ENCODE measurements at places on chromosomes 2 and 18.
A peak's percentile ranks its signal among the peaks of the same experiment; 100 is the strongest.

DNA sequence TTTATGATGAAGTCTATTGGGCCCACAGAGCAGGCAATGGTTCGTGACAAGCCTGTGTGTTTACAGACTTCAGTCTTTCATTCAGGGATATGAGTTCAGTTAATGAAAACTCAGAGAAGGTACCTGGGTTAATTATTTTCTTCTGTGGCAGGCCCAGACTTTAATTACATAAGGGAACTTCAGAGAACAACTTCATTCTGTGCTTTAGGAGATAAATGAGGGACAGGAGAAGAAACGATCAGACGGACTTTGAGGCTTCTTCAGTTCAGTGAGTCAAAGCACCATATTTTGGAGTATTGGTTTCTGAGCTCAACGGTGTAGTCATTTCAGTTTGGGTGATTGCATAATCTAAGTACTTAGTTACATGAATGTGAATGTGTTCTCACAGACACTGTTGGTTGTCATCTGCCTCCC lies 203.0 kb upstream of the KCNJ3 start:
- no peak for DNase-seq

DNA sequence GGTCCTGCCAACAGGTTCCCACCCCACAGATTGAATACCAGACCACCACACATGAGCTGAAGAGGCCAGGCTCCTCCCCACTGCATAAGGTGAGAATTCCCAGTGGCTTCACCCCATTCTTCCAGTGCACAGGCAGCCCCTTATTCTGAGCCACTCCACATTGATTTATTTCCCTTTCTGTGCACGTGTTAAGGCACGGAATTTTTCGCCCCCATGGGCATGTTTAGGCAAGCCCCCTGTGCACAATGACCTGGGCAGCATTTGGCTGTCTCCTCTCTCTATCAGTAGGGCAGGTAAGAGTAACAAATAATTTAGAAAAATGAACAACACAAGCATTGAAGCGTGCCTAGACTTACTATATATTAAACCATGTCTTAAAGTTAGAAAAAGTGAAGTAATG lies 15.2 kb upstream of the CHAC2 start:
- no peak for DNase-seq

DNA sequence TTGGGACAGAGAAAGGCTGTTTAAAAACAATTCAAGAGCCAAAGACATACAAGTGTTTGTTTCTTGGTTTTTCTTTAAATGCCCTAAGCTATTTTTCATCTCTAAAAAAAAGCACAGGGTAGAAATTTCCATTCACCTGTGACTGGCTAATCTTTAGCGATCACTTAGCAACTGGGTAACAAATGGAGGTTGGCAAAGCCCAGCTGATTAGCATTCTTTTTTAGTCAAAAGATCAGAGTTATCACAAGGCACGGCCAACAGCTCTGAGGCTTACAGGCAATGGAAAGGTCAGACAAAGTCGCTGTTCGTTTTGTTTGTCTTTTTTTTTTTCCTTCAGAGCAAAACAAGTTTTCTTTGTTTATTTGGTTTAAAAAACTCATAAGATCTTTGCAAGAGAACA lies 29.0 kb upstream of the TTR start:
- DNase-seq = no peak

- DNase-seq = no peak
Measured at GRCh38 chr2:202337151-202337550, 39.0 kb upstream of the BMPR2 start.

GRCh38 chr2:75603477-75603876 lies 42.7 kb upstream of the EVA1A start:
- no peak for DNase-seq

DNA sequence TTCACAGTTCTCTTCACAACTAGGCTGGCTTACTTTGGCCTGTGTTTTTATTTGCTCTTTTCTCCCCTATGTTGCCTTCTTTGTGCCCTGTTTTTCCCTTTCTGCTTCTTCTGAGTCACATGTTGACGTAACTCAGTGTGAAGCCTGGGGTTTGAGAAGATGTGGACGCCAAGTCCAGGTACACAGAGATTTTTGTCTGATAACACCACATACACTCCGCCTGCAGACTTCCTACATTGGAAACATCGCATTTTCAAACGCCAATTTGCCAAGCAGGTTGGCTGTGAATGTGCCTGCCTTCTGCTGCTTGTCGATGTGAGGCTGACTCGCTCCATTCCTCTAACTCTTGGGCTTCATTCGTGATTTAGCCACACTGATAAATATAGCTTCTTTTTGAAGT lies 62.6 kb upstream of the FN1 start:
- no peak for DNase-seq

DNA sequence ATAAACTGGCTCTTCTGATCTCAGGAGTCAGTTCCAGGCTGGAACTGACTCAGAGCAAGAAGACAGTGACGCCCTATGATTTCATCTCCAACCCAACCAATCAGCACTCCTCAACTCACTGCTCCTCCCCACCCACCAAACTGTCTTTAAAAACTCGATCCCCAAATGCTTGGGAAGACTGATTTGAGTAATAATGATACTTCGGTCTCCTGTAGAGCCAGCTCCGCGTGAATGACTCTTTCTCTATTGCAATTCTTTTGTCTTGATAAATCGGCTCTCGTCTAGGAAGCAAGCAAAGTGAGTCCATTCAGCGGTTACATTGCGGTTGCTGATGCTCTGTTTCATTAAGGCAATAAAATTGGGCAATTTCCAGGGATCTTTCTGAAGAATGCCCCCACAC lies 1025.3 kb upstream of the CNTNAP5 start:
- no peak for DNase-seq

- DNase-seq = no peak
Measured at GRCh38 chr18:10030816-10031541, 117.2 kb downstream of the VAPA start.

GRCh38 chr18:30106356-30106755 lies 936.2 kb downstream of the DSC3 start:
- DNase-seq = no peak

DNA sequence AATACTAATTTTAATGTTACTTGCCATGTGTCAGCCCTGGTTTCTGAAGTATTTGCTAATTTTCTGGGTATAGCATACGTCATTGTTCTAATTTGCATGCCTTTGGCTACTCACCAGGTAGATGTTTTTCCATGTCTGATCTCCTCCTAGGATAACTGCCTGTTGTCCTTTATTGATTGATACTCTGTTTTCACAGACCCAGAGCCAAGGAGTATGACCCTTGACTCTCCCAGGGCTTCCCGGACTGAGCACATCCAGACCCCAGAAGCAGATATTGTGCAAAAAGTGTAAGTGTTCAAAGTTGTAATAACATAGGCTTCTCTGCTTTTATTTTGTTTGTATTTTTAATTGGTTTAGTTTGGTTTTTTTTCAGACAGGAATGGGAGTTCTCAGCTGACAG lies 53.8 kb downstream of the SUMO1 start:
- no peak for DNase-seq

- DNase-seq = no peak
Measured at GRCh38 chr2:26649322-26649721, 8.2 kb upstream of the CIB4 start.

DNA sequence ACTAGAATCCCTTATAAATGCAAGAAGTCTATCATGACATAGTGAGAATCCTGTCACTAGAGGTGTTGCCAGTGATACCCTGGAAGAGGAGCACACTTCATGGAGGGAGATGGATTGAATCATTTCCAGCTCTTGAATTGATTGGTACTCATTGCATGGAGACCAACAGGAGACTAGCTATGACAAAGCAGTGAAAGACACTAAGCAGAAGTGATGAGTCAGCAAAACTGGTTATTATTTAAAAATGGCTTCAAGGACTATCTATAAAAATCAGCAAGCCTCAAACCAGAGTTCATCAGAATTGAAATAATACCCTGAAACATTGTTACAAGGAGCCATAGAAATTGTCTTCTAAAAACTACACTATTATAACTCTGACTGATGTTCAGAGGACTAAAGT lies 200.3 kb downstream of the PDE11A start:
- no peak for DNase-seq

- DNase-seq = no peak
Measured at GRCh38 chr2:207354462-207354861, 175.3 kb upstream of the CREB1 start.

DNA sequence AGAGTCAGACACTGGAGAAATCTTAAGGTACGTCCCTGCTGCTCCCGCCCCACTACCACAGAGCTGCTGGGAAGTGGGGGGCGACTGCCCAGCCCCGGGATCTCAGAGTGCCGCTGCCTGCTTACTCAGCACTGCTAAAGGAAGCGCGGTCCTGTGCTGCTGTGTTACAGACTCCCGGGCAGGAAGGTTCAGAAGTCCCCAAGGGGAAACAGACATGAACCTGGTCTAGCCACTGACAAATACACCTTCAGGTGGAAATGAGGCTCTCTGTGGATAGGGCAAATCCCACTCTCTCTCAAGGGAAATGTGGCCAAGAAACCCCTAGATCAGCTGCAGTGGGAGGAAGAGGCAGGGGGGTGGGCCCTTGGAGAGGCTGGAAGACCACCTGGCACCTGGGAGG lies 13.7 kb downstream of the MTERF4 start:
- DNase-seq = no peak

DNA sequence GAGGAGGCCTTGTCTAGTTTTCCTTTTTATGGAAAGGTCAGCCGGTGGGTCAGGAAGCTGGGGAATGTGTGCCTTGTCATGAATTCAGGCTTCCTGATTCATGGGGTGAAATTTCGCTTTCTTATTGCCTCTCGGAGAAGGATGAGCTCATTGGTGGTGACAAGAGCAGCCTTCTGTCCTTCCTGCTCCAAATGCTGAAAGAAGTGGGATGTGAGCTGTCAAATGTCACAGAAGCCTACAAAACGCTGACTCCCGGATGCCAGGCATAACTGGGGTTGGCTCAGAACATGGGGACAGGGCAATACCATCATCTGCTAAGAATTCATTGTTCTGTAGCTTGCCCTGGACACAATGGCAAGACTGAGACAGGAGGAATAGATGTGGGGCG lies 55.8 kb upstream of the FAM136A start:
- DNase-seq = no peak

- DNase-seq = no peak
Measured at GRCh38 chr2:241759067-241759807, 17.4 kb upstream of the GAL3ST2 start.

DNA sequence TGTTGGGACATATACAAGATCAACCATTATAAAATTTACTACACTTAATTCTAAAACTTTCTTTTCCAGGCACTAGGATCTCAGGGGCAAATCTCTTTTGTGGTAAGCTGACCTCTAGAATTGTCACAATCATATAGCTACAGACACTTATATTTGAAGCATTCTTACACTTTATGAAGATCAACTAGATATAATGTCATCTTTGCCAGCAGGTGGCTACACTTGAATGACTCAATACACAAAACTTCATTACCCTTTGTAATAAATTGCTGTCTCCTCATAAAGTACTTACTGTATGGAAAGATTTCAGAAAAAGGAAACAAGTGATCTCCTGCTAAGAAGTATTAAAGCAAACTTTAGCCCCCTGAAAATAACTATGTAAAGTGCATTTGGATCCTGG lies 77.8 kb downstream of the RDH14 start:
- DNase-seq = no peak

- no peak for DNase-seq
Measured at GRCh38 chr18:69795791-69796190, 151.9 kb downstream of the CD226 start.

DNA sequence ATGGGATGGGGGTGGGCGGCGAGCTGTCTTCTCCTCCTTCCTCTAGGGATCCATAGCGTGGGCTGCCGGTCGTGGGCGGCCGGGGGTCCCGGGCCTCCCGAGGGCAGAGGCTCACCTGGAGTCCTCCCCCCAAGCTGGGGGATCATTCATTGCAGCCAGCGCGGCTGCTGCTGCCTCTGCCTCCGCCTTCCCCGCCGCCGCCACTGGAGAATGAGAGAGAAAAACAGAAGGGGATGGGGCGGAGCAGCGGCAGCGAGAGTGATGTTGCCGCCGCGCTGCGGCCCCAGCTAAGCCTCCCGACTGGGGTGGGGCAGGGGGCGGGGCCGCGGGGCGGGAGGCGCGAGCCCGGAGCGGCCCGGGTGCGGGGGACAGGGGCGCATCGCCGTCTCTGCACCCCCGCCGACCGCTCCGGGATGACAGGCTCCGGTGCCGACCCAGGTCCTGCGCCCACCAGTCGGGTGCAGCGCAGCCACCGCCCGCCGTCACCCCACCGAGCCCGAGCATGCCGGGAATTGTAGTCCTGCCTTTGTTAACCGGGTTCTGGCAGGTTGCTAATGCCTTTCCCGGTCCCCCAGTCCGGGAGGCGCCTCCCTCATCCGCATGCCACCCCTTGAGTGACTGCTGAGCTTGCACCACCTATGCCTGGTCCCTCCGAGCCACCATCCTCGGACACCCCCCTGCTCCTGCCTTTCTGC lies at the start of gene KIF3C:
Gene KIF3C, minus strand, starts transcription at position 225 of the 695 bp plus-strand sequence. CDS start 580 bp downstream, outside the sequence.
- peak; percentile 36 for DNase-seq

DNA sequence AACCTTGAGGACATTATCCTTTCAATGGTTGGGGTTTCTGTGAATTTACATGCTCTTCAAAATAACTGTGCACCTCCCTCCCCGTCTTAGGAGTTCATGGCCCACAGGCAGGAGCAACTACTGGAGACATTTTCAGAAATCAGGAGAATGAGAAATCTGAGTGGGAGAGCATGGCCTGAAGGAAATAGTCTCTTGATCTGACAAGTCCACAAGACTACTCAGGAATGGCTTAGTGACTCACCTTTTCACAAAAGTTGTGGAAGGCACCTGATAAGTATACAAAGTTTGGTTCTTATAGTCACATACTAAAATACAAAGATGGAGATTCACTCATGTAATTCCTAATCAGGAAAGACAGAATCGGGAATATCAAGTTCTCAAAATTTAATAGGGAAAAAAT lies 83.6 kb upstream of the NCKAP5 start:
- DNase-seq = no peak

GRCh38 chr2:5365871-5366461 lies 326.2 kb upstream of the SOX11 start:
- peak; percentile 32 for DNase-seq

DNA sequence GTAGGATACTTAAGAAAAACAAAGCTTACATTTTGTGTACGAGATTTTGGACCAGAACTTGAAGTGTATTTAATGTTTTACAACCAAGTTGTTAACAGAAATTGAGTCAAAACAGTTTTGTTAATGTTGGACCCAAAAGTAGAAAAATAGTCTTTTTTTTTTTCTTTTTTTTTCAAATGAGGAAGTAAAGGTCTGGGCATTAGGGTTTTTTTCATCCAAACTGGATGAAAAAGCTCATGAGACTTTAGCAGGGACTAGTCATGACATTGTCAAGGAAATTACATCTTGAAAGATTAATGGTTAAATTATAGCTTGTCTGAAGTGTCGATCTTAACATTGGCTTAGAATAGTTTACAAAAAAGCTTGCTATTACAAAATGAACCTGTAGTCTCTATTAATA lies 32.3 kb downstream of the CCNT2 start:
- DNase-seq = no peak

- DNase-seq = no peak
Measured at GRCh38 chr2:170878066-170878465, 51.0 kb upstream of the GORASP2 start.

- peak; percentile 7 for DNase-seq
Measured at GRCh38 chr2:240320204-240320993, 115.1 kb upstream of the GPC1 start.

DNA sequence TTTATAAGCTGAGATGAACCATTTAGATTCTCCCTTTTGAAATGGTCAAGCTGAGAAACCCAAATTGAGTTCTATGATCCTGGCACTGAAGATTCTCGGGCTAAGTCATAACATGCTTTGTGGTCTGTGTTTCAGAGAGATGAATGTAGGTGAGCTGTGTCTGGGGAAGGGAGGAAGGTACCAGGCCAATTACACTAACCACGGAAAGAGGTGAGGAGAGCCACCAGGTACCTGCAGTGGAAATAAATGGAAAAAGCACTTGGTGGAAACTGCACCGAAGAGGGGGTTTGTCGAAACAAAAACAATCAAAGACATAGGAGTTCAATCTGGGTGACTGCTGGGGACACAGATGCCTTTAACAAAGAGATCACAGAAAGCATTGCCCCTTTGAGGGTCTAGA lies 963 bp upstream of the MRPL44 start:
- DNase-seq = no peak
